ENCODE measurements at places on chromosomes 3 and 15.

DNA sequence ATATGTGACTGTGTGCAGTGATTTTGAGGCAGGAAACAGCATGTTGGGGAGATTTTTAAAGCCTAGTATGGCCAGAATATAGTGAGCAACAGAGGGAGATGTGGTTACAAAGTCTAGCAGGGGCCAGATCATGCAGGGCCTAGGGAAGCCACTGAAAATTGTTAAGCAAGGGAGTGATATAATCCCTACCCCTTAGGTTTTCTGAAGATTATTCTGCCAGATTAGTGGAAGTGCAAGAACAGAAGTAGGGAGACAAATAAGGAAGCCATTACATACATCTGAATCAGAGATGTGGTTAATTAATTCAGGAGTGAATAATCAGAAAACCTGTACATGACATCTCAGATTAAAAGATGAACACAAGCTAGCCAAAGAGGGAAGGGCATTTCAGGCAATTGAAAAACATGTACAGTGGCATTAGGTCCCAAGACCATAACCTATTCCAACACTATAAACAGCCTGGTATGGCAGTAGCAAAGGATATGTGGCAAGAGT, 54.8 kb downstream of the MSL2 start:
- DNase-seq: no peak

DNA sequence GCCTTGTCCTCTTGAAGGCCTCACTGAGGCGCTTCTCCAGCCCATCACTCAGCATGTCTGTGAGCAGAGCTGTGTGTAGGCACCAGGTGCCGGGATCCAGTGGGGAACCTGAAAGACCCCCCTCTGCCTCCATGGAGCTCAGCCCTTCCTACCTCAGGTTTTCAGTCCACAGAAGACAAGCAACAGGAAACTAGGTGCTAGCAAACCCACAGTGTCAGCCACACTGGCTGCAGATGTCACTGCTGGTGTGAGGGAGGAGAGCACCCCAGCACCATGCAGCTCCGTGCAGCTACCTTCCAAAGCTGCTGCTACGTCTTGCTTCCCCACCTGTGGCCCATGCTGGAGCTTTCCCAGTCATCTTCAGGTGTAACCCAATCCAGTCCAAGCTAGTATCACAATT, 17.9 kb downstream of the PSTPIP1 start:
- no peak for DNase-seq

- no peak for DNase-seq
These were observed 90.1 kb downstream of the VGLL4 start for GRCh38 chr3:11553436-11554235.

GRCh38 chr3:169667166-169668071, 3.9 kb upstream of the MECOM start:
- DNase-seq: no peak

DNA sequence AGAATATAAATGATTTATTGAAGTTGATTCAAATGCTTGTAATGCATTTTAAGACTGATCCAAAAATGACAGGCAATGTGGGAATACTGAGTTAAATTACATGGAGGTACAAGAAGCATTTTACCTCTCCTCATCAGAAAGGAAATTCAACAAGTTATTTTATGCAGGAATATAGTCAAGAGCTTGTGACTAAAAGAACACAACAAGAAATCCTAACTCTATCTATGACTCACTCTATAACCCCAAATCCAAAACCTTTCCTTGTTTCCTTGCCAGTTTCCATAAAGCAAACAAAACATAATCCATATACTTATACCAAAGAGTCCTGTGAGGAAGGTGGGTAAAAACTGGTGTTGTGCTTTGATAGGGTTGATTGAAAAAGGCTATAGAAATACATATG, 30.8 kb downstream of the SIN3A start:
- no peak for DNase-seq

DNA sequence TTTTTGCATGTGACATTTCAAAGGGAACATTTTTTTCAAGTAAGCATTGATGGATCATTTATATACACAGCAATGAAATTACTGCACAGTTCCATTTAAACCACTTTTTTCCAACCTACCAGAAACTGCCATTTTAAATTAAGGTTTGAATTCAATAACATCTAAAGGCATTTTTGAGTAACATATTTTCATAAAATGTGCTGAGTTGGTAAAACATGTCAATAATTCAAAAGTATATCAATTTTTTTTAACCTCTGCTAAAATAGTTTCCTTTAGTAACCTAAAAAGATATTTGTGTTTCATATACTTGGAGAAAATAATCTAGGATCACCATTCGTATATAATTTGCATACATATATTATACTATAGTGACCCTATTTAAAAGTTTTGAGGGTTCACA, 355.1 kb upstream of the KCNMB2 start:
- DNase-seq: no peak

All from stimulated activated CD4-positive, alpha-beta T cell treated with anti-CD3 and anti-CD28 coated beads, Interleukin-4, amount 100 ng/mL, for 1 hour (primary cell).